Foreskin melanocyte (primary cell): ENCODE measurements at places on chromosomes 6 and 20.

DNA sequence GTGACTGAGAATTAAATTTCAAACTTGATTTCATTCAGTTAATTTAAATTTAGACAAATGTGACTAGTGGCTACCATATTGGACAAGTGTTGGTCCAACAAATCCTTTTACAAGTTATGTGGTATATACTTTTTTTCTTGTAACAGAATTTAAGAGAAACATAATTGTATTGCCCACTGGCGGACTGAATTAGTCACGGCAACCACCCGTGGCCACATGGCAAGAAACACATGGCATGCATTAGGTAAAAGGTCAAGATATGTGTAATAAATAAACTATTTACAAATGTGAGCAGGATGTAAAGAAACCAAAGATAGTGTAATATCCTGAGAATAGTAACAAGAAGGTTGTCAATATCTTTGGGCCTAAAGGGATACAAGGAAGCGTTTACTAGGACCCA, 91.2 kb downstream of the LCA5 start:
- no peak for DNase-seq

GRCh38 chr6:44542401-44543116, 155.1 kb downstream of the CDC5L start:
- DNase-seq, result no peak

DNA sequence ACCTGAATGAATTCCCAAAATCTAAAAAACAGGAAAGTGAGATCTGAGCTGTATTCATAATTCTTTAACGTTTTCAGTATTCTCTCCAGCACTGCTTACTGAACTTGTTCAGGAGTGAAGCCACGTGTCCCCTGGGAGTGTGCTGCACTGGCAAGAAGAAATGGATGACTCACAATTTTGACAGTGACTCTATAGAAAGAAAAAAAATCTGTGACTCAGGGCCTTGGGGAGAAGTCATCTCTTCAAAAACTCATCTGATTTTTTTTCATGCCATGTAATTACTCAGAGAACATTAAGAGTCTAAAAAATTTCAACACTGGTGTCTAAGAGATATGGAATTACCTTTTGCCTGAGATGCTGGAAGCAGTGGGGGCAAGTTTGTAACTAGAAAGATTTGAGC, 39.7 kb downstream of the ANKEF1 start:
- DNase-seq, result peak; percentile 78

GRCh38 chr20:36431604-36432003, 109.7 kb upstream of the MYL9 start:
- no peak for DNase-seq

DNA sequence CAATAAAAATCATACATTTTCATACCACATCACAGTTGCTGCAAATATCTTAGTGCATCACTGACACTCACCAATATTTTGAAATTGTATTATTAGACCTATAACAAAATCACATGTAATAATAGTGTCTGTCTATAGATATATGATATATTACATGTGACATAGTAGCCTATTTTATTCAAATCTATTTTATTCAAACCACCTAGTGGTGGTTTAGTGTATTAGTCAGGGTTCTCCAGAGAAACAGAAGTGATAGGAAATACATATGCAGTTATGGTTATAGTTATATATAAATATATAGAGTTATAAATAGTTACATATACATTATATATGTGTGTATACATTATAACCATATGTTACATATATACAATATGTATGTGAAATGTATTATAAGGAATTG, 366.5 kb upstream of the ARID1B start:
- DNase-seq, result no peak

DNA sequence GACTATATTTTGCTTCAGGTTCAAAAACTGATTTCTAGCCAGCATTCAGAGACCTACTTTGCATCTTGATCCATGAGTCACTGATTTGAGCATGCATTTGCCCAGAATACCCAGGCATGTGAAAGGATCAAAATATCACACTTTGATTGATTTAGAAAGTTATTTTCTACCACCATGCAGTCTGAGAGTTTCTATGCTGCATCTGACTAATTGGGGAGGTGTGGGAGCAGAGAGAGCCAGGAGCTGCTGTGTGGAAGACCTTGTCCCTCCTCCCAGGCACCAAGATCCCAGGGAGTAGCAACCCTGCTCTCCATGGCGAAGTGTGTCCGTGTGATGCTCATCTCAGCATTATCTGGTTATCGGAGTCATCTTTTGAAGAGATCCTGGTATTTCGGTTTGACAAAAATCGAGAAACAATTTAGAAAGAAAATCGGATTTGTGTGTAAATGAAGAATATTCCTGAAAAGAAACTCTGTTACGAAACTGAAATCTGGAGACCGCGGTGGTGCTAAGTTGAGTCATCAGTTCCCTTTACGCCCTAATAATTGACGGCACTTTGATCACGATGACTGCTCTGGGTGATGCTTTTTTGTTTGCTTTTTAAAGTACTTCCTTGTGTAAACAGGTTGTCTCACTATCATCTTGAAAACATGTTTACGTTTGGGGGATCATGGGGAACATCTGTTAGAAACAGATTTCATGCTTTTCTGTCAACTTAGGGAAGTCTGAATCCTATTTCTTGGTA, 193.4 kb downstream of the BACH2 start:
- no peak for DNase-seq

DNA sequence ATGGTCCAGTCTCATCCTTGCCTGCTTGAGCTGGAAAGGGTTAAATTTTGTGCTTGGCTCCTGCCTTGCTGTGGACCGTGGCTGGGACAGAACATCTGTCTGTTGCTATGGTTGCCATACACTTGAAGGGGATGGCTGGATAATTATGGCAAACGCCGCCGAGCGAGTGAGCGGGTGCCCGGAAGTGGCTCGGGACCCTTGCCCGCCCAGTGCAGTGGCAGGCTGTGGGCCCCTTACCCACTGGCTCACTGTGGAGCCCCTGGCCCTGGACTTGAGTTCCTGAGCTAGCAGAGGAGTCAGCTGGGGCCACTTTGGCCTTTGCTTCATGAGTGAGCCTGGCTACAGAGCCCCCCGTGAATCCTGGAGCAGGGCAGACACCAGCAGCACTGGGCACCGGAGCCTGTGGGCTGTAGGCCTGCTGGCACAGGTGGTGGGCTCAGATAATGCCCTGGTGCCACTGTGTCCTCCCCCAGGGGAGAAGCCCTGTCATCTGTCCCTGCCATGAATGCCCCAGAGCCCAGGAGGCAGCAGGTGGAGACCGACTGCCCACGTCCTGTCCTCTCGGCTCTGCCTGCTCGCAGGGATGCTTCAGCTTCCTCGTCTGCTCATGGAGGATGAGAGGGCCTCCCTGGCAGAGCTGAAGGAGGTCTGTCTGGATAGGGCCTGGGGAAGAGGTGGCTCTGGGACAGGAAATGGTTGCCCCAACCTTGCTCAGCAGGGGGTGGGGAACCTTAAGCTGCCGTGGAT, 25.5 kb upstream of the NOL4L start:
- DNase-seq, result no peak

- no peak for DNase-seq
These were observed 511 bp upstream of the OGFR start for GRCh38 chr20:62804021-62804626.

DNA sequence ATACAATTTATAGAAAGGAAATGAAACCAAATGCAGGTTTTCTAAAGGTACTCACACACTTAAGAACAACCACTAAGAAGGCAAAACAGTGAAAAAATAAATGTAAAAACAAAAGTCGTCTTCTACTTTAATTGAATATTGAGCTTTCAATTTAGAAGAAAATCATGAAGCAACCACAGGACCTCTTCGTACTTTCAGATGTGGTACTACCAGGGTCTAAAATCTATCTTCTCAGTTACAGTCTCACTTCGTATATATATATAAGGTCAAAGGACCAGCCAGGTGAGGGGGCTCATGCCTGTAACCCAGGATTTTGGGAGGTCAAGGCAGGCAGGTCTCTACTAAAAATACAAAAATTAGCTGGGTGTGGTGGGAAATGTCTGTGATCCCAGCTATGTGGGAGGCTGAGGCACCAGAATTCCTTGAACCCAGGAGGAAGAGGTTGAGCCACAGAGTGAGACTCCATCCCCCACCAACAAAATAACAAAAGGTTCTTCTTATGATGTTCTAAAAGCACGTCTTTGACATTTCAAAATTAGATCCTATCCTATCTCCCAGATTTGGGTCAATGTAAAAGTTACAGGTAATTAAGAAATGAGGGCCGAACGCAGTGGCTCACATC, 12.5 kb downstream of the ROMO1 start:
- DNase-seq, result no peak

GRCh38 chr6:108368431-108369030, 73.7 kb downstream of the AFG1L start:
- DNase-seq, result no peak

GRCh38 chr6:87421576-87421975, 13.8 kb downstream of the CFAP206 start:
- no peak for DNase-seq

GRCh38 chr20:63690003-63690897, 6.2 kb upstream of the TNFRSF6B start:
- DNase-seq, result no peak

GRCh38 chr20:44837946-44838345, 27.6 kb upstream of the RIMS4 start:
- DNase-seq, result no peak

DNA sequence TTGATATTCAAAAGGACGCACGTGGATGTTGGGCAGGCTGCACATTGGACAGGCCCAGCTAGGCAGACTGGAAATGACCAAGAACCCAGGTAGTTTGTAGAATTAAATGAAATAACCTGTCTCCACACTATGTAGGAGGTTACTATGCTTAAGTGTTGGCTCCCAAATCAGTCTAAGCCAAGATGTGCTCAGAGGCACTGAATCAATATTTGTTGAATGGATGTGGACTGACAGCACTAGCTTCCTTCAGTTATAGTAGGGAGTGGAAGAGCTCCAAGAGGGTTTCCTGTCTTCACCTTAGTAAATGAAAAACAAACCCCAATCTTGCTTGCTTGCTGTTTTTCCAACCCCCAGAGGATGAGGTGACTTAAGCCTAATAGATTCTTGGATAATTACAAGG, 180.5 kb downstream of the JARID2 start:
- DNase-seq, result no peak

GRCh38 chr6:41492261-41492891, 53.8 kb upstream of the FOXP4 start:
- no peak for DNase-seq

- no peak for DNase-seq
These were observed 180.9 kb upstream of the RREB1 start for GRCh38 chr6:6926856-6927255.

DNA sequence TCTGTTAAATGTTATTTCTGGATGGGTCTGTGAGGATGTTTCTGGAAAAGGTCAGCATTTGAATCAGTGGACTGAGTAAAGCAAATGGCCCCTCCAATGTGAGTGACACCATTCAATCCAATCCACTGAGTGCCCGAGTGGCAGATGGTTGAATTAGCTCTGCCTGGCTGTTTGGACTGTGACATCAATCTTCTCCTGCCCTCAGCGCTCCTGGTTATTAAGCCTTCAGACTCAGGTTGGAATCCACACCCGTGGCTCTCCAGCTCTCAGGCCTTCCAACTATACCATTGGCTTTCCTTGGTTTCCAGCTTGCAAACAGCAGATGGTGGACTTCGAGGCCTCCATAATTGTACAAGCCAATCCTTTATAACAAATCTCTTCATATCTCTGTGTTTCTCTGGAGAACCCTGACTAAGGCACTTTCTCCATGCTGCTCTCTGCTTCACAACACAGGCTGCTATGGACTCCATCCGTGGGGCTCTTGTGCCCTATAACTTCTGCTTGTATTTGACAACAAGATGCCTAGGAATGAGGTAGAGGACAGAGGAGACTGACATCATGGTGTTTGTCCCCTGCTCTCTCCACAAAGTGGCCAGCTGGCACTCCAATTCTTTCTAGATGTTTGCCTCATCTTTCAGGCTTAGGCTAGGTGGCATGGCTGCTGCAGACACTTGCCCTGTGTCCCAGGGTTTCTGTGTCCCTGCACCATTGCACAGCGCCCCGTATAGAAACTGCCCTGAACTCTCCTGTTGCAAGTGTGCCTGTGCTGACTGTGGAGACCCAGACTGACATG, 4.8 kb upstream of the CSTL1 start:
- no peak for DNase-seq

GRCh38 chr6:16524380-16524707, 236.9 kb downstream of the ATXN1 start:
- DNase-seq, result no peak

- no peak for DNase-seq
These were observed 355.4 kb downstream of the CDC5L start for GRCh38 chr6:44742828-44743372.

DNA sequence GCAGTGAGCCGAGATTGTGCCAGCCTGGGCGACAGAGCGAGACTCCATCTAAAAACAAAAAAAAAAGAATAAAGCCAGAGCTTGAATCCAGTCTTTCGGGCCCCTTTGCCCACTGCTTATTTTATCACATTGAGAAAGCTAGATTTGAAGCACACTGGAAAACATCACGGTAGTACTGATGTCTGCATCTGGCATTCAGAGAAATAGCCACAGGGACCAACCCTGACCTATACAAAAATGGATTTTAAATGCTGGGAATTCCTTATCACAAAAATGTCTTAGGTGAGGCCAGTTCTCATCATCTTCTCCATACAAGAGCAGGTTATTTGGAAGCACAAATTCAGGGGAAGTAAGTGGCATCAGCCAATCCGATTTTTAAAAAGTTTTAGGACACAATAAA, 49.5 kb downstream of the SLC35D3 start:
- DNase-seq, result no peak

DNA sequence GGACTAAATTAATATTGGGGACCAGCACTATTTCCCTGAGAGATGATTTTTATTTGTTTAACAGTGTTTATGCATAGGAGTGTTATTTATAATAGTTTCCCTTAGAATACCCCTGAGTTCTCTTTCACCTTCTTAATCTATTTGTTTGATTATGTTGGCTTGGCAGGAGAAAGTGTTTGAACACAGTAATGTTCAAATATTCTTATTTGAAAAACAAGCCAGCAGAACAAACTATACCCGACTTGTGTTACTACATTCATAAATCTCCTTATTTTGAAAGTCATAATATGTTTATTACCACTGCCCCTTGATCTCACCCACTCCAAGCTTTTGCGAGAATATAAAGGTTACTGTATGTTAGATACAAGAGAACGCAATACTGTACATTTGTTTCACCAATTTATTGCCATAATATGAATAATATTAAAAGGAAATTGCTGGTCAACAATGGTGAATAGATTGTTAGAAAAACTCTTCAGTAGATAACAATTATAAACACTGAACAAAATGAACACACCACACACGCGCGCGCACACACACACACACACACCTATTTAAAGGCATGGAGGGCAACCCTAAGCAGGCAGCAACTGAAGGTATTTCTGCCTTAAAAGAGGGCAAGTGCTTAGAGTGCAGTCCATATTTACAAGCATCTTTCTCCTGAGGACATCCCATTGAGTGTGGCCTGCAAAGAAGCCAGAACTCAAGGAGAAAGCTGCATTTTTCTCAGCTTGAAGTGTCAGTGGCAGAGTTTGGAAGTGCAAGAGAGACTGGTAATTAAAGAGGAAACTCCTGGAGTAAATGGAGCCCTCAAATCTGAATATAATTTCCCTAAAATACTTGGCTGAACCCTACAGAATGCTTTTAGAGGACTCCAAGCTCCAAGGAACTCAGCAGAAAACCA, 279.4 kb upstream of the MAN1A1 start:
- no peak for DNase-seq

- DNase-seq, result no peak
These were observed 72.4 kb downstream of the ATG5 start for GRCh38 chr6:106253172-106253571.
